Activated CD4-positive, alpha-beta T cell treated with anti-CD3 and anti-CD28 coated beads, Interleukin-2, amount 10 ng/mL, durations not matched to agents 24 days and 14 days (primary cell): ENCODE measurements at places on chromosomes 12 and 14.
A peak's percentile ranks its signal among the peaks of the same experiment; 100 is the strongest.

- peaks cover 5% of the 10 kb centered on the region for H3K4me1 ChIP-seq
- H3K36me3 ChIP-seq, result no peaks in the 10 kb centered on the region
These were observed 73.1 kb upstream of the DCD start for GRCh38 chr12:54721312-54721711.

DNA sequence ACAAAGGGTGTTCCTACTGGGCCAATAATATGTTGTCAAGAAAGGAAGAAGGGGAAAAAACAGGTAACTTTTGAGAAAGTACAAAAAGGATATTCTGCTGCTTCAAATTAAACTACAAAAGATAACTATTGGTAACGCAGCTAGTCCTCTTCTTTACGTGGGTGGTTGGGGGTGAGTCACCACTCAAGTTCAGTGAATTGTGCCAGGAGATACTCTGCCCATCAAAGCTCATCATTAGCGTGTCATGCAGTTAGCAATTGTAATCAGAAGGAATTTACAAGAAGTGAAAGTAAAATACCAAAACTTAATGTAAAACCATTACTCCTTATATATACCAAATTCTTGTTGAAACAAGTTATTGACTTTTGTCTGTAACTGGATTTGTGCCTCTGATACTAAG lies 342.0 kb downstream of the NPAS3 start:
- no peak overlapping the region for H3K27ac ChIP-seq
- no peaks in the 10 kb centered on the region for H3K27me3 ChIP-seq
- no peaks in the 10 kb centered on the region for H3K36me3 ChIP-seq
- H3K4me3 ChIP-seq, result no peak overlapping the region

- H3K36me3 ChIP-seq, result no peaks in the 10 kb centered on the region
- H3K27me3 ChIP-seq, result no peaks in the 10 kb centered on the region
- H3K4me1 ChIP-seq, result no peaks in the 10 kb centered on the region
- DNase-seq, result no peak
- no peak overlapping the region for H3K4me3 ChIP-seq
These were observed 9.7 kb downstream of the CKAP4 start for GRCh38 chr12:106238146-106238545.

GRCh38 chr12:42912367-42912766 lies 322.8 kb upstream of the PRICKLE1 start:
- no peak for DNase-seq
- no peaks in the 10 kb centered on the region for H3K27me3 ChIP-seq
- H3K4me1 ChIP-seq, result no peaks in the 10 kb centered on the region
- H3K4me3 ChIP-seq, result no peak overlapping the region
- H3K36me3 ChIP-seq, result no peaks in the 10 kb centered on the region

DNA sequence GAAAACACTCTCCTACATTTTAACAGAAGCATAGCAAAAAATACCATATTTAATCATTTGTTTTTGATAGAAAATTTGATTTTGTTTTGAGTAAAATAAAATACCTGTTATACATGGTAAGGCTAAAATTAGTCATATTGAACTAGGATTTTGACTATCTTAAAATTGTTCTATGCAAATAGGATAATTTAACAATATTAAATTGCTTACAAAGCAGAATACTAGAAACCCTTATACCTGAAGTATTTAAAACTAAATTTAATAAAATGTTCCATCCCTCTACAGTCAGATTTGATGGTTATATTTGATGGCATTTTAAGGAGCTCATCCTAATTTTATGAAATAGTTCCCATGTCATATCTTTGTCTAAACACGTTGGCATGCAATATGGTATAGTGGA lies 323.2 kb downstream of the GPHN start:
- no peak overlapping the region for H3K4me3 ChIP-seq
- H3K4me1 ChIP-seq, result no peaks in the 10 kb centered on the region
- no peaks in the 10 kb centered on the region for H3K36me3 ChIP-seq
- no peaks in the 10 kb centered on the region for H3K27me3 ChIP-seq
- no peak for DNase-seq
- H3K27ac ChIP-seq, result no peak overlapping the region

- no peak for DNase-seq
- no peaks in the 10 kb centered on the region for H3K36me3 ChIP-seq
- H3K27me3 ChIP-seq, result no peaks in the 10 kb centered on the region
- H3K4me3 ChIP-seq, result no peak overlapping the region
These were observed 206.4 kb upstream of the ALG10B start for GRCh38 chr12:38110026-38110699.

DNA sequence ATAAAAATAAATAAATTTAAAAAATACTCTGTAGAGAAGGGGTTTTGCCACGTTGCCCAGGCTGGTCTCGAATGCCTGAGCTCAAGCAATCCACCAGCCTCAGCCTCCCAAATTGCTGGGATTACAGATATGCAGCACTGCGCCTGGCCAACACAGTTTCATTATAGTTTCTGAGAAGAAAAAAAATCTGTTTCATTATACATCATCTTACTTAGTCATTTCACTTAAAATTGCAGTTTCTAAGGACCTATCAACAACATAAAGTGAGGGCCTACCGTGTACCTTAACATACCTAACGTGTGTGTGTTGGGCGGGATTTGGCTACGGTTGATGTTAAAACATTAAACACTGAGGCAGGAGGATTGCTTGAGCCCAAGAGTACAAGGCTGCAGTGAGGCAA lies 28.3 kb downstream of the P2RX2 start:
- H3K4me3 ChIP-seq, result no peak overlapping the region
- no peaks in the 10 kb centered on the region for H3K27me3 ChIP-seq
- no peak for DNase-seq
- H3K27ac ChIP-seq, result no peak overlapping the region

DNA sequence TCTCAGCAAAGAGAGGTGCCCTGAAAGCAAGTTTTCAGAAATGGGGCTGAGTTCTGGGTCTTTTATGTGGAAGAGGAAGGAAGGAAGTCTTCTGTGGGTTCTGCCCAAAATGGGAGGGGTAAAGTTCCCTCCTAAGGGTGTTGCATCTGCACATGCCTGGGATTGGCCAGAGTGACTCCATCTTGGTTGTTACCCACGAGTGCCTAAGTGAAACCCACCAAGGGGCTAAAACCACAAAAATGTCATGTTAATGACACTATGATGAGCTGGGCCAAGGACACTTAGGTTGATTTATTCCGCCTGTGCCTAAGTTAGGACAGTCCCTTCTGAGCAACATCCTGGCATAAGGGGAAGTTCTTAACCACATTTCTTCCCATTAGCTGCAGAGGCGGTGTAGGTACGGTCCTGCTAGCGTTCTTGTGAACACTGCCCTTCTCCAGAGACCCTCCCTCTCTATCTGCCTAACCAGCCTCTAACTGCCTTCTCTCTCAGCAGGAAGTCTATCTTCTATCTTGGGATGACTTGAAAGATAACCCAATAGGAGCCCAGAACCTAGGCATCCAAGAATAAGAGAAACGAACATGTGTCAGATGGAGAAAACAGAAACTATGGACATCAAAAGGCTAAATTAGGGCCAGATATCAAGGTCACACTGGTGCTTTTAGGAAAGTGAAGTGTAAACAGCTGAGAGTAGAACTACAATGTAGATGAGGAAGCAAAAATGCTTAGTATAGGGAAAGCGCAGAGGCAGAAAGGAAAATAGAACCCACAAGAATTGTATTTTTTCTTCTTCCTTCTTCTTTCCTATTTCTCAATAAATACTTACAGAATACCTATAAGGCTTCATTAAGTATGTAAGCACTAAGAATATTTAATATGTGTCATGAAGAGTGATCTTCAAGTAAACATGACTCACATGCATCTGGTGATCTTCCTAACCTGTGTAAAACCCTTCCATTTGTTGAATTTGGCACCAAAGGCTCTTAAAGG lies 104.2 kb upstream of the AMN1 start:
- no peaks in the 10 kb centered on the region for H3K27me3 ChIP-seq
- H3K27ac ChIP-seq, result peak overlapping the region; percentile 58
- peaks cover 22% of the 10 kb centered on the region for H3K36me3 ChIP-seq
- peak overlapping the region; percentile 39 for H3K4me3 ChIP-seq
- peaks cover 20% of the 10 kb centered on the region for H3K4me1 ChIP-seq

DNA sequence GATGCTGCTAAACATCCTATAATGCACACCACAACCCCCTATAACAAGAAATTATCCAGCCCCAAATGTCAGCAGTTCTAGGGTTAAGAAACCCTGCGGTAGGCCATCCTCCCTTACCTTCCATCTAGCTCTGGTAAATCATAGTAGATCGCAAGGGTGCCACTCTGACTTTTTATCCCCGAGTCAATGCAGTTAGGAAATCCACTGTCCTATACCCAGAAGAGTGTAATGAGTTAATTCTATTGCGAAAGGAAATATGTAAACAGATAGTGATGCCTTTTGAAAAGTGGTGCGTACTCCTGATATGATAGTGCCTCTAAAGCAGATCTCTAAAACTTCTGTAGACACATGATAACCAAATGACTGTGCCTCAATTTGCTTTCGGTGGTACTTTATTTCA lies 29.8 kb downstream of the SCFD1 start:
- no peaks in the 10 kb centered on the region for H3K4me1 ChIP-seq
- H3K36me3 ChIP-seq, result peaks cover 28% of the 10 kb centered on the region
- H3K27ac ChIP-seq, result no peak overlapping the region
- no peak for DNase-seq
- no peak overlapping the region for H3K4me3 ChIP-seq

DNA sequence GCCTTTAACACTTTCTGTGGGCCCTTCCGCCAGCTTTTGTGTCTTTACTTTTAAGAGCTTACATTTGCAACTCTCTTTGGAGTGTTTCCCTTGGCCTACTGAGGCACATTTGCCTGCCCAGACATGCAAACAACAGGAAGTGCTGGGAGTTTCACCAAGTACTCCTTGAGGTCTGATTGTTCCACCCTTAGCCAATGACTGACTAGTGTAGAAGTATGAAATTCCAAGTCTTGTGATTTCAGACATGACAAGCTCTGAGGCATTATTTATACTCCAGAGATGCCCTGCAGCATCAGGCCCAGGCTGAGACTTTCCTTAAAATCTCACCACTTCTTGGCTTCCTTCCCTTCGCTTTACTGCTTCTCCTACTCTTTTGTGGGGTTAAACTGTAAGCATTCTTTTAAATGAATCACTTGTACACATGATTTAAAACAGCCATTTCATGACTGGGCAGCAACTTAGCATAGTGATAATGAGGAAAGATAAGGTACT lies 174.1 kb downstream of the SLC6A15 start:
- no peaks in the 10 kb centered on the region for H3K4me1 ChIP-seq
- no peak for DNase-seq
- no peaks in the 10 kb centered on the region for H3K27me3 ChIP-seq

- no peak overlapping the region for H3K27ac ChIP-seq
- H3K4me1 ChIP-seq, result no peaks in the 10 kb centered on the region
- H3K27me3 ChIP-seq, result peaks cover 16% of the 10 kb centered on the region
- no peak for DNase-seq
- no peak overlapping the region for H3K4me3 ChIP-seq
These were observed 17.5 kb downstream of the GRIP1 start for GRCh38 chr12:66661357-66661756.

- no peak overlapping the region for H3K4me3 ChIP-seq
- H3K4me1 ChIP-seq, result no peaks in the 10 kb centered on the region
- peak; percentile 81 for DNase-seq
- no peak overlapping the region for H3K27ac ChIP-seq
These were observed 80.0 kb upstream of the DBX2 start for GRCh38 chr12:45130881-45131281.

GRCh38 chr12:84804691-84805473 lies 107.7 kb downstream of the SLC6A15 start:
- DNase-seq, result no peak
- no peaks in the 10 kb centered on the region for H3K36me3 ChIP-seq
- no peaks in the 10 kb centered on the region for H3K27me3 ChIP-seq
- no peaks in the 10 kb centered on the region for H3K4me1 ChIP-seq
- H3K4me3 ChIP-seq, result no peak overlapping the region

- H3K27me3 ChIP-seq, result no peaks in the 10 kb centered on the region
- H3K27ac ChIP-seq, result no peak overlapping the region
- H3K4me3 ChIP-seq, result no peak overlapping the region
- no peaks in the 10 kb centered on the region for H3K36me3 ChIP-seq
- DNase-seq, result no peak
These were observed 299.0 kb upstream of the PPFIA2 start for GRCh38 chr12:82058197-82058596.

DNA sequence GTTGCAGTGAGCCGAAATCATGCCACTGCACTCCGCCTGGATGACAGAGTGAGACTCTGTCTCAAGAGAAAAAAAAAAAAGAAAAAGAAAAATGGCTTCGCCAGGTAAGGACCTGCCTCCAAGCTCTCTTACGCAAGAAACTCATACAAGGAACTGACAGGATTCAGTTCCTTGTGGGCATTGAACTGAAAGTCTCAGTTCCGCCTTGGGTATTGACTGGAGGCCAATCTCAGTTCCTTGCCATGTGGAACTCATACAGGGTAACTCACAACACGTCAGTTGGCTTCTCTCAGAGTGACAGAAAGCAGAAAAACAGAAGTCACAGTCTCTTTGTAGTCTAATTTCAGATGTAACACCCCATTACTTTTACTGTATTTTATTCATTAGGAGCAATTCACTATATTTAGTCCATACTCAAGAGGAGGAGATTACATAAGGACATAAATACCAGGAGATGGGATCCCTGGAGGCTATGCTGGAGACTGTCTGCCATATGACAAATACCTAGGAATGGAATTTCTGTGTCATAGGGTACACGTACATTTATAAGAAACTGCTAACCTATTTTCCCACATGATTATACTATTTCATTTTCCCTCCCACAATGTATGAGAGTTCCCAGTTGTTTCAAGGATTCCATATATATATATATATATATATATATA lies 11.4 kb upstream of the NOPCHAP1 start:
- no peak overlapping the region for H3K27ac ChIP-seq
- H3K27me3 ChIP-seq, result peaks cover 9% of the 10 kb centered on the region
- H3K4me1 ChIP-seq, result peaks cover 5% of the 10 kb centered on the region
- H3K36me3 ChIP-seq, result no peaks in the 10 kb centered on the region
- DNase-seq, result peak; percentile 25

DNA sequence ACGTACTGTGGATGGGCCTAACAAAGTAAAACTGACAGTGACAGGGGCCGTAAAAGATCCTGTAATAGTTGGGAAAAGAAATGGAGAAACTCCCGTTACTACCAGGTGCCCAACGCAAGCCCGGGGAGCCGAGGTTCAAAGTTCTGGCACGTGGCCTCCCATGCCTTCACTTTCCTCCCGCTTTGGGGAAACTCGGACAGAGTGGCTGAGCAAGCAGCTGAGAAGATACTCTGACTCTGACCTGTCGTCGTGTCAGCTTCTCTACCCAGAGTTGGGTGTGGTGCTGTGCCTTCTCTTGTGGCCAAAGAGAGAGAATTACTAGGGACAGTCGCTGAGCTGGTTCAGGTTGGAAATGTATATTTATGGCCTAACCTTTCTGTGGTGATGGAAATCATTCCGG lies 1.7 kb downstream of the B4GALNT3 start:
- peaks cover 2% of the 10 kb centered on the region for H3K36me3 ChIP-seq
- no peak for DNase-seq
- H3K4me3 ChIP-seq, result peak overlapping the region; percentile 87
- peaks cover 12% of the 10 kb centered on the region for H3K4me1 ChIP-seq
